ENCODE measurements at places on chromosomes 7 and 10. TPM values are rescaled to one million over a fixed set of nuclear protein-coding genes. Genes with fewer than 3 reads are reported as not detected.

PLEKHS1 gene
- total RNA-seq = not detected

DNA sequence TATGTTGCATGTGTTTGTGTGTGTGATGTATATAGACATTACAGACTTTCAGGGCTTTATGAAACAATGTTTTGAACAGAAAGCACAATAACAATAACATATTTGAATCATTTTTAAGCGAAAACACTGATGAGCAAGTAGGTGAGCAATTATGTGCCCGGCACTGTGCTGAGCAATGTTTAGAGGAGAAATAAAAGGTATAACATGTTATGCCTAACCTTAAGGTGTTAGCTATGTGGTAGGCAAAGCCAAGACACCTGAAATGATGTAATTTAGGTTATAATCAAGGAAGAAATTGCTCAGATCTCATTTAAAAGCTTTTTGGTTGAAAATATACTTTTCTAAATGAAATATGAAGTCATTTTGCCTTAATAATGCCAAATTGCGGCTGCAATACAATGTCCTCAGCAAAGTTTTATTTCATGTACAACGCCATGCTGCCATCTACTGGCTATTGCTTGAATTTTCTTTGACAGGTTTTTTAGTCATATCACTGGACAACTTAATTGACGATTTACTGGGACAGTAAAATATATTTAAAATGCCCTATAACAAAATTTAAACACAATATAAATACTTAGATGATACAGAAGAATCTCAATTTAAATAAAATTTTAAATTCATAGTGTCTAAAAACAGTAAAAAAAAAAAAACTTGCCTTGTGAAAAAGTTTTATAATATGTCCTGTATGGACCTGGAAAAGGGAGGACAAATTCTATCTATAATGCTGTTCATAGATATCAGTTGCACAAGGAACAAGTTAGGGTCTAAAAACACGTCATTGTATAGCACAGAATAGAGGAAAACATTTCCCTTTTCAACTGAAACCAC, 131.1 kb upstream of the CDK1 start:
- DNase-seq = peak; percentile 86

DNA sequence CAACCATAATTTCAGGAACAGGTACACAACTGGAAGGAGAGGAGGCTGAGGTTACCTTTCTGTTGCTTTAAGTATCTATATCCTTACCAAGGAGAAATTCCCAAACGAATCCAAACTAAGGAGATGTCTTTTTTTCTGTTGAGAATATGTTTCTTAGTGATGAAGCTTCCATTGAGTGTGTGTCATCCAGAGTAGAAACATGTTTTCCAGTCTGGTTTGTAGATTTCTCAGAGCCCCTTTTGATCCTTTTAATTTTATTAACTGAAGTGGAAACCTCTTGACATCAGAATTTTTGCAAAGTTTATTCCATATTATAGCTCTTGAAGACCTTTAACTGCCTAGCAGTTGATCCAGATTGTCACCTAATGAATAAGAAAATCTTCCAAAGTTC, 207.1 kb upstream of the FERD3L start:
- no peak for DNase-seq

DNA sequence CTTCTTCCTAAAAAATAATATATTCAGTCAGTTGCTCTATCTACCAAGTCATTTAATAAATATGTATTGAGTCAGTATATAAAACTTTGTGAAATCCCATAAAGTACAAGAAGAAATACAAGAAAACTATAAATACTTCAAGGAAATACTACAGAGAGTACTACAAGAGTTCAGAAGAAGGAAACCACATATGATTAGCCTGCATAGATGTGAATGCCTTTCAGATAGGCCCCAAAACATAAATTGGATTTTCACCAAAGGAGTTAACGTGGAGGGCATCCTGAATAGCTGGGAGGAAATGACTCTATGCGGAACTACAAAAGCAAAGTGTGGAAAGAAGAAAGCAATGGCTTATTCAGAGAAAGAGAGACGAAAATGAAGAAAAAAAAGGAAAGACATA, 120.1 kb downstream of the LRRN3 start:
- DNase-seq = no peak

Data from hematopoietic multipotent progenitor cell (in vitro differentiated cells).